ENCODE measurements at places on chromosomes 5 and 9.

- no peak for DNase-seq
Observed at GRCh38 chr9:70479880-70480291, 65.4 kb upstream of the KLF9 start.

DNA sequence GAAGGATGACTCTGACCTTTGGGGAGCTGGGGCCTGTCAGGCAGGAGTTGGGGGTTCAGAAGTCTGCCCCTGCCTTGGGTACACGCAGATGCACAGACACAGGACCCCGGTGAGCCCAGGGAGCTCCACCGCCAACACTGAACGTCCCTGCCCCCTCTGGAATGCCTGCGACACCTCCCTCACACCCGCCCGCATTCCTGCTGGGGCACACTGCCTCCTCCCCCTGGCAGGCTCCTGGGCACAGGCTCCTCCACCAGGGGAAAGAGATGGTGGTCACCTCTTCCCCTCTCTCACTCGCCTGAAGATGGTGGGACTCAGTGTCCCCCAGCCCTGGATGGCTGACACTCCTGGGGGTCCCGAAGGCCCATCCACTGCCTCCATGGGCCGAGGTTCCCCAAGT, 12.0 kb downstream of the CRB2 start:
- no peak for DNase-seq

DNA sequence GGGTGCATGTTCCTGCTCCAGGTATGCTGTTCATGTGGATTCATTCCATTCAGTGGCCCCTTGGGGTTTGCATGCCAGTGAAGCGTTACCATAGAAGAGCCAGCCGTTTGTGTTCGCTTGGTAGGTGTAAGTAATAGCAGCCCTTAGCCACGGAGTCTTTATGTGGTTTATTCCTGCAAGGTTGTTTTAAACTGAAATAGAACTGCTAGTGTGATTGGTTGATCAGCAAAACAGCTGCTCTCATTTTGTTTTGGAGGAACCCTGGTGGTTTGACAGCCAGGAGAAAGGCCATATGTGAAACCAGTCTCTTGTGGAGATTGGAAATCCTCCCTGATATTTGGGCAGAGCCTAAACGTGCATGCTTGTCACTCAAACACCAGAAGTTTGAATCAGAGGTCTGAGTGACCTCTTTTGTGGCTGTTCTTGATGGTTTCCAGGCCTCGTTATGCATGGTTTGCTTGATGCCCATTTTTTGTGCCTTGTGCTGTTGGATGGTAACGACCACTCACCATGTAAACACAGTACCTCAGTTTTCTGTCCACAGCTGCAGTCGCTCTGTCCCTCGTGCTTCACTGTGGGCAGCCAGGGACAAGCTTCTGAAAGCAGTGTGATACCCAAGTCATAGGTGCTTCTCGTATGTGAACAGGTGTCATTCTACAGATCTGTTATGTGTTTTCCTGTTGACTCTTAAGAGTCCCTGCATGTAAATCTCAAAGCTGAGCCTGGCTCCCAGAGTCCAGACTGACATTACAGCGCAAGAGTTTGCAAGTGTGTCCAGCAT, 58.3 kb upstream of the NXNL2 start:
- DNase-seq = no peak

- DNase-seq = no peak
Observed at GRCh38 chr5:147935032-147935431, 28.7 kb upstream of the C5orf46 start.

DNA sequence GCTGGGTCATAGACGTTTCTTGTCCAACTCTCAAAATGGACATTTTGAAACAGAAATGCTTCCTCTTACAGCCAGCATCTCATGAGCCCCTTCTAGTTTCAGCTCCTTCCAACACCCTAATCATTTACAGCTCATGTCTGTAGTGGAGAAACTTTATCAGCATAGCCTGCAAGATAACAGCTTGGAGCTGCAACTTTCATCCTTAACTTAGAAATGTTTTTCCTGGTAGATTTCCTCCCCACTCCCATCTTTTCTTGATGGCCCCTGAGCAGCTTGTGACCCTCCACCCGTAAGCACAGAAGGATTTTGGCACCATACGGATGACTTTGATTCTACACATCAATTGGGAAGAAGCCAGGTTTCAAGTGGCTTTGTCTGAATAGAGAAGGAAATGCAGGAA, 53.5 kb upstream of the TGFBR1 start:
- DNase-seq = no peak

DNA sequence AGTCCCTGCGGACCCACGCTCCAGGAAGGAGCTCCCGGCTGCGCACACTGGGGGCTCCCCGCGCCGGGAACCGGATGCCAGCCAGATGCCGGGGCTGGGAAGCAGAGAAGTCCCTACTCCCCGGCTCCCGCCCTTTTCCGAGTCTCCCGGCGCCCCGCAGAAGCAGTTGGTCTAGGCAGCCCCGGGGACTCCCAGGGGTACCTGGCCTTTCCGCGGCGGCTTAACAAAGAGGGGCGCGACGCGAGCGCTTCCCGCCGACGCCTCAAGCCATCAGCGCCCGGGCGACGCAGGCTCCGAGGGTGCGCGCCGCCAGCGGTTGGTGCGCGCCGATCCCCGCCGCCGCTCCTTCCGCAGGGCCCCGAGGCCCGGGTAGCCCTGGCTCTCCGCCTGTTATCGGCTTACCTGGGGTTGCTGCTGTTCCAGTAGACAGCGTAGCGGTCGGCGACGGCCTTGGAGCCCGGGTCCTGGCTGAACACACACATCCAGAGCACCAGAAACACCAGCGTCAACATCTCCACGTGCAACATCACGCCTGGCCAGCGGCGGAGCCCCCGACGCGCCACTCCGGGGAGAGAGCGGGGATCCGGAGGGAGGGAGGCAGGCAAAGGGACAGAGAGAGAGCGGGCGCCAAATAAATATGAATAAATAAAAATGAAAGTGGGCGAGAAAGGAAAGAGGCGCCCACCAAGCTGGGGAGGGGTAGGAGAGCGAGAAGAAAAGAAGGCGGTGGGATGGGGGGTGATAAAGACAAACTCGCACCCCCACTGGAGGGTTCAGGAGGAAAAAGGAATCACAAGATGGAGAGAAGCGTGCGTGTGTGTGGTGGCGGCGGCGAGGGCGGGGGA, 428 bp downstream of the EFNA5 start:
- DNase-seq = no peak

GRCh38 chr9:107890921-107891465, 401.4 kb upstream of the KLF4 start:
- DNase-seq = no peak

DNA sequence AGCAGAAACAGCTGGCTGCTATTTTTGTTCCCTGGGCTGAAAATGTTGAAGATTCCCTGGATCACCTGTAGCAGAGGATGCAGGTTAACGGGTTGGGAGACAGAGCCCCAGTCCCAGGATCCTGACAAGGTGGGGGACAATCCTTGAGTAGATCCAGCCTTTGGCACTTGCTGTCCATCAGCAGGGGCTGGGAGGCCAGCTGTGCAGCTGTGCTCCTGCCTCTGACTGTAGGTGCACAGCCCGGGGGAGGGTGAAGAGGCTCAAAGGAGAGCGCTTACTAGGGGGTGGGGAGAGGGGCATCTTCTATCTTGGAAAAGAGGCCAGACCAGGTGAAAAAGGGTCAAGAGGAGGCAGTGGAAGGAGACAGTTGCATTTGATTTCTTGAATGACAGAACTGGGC, 3.5 kb upstream of the DDX41 start:
- DNase-seq = no peak

GRCh38 chr9:98809311-98810101, 2.0 kb downstream of the GALNT12 start:
- no peak for DNase-seq

DNA sequence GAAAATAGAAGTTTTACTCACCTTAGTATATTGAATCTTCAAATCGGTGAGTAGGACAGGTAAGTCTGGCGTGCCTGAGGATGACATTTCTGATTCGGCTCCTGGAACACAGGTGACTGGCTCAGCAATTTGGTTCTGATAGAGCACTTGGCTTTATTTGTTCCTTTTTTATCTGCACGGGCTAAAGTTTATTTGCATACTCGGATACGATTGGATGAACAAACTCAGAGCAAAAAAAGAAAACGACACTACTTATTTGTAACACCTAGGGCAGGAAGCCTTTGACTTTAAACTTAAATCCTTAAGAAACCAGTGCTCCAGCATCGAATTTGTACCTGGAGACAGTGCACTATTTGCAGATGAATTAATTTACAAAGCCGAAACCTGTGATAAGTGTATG, at the start of gene ALDH1A1:
ALDH1A1 (minus strand) TSS at position 140 of the 400 bp plus-strand sequence; CDS start at position 87, 53 bp downstream.
- DNase-seq = no peak

Data from activated T-cell treated with anti-CD3 and anti-CD28 coated beads for 24 hours (primary cell).